ENCODE measurements at places on chromosomes 6 and 20. TPM values are rescaled to one million over a fixed set of nuclear protein-coding genes. Genes with fewer than 3 reads are reported as not detected.
A peak's percentile ranks its signal among the peaks of the same experiment; 100 is the strongest.

GRCh38 chr6:44041461-44042260 lies 85.6 kb downstream of the MRPL14 start:
- DNase-seq, result peak; percentile 100

DNA sequence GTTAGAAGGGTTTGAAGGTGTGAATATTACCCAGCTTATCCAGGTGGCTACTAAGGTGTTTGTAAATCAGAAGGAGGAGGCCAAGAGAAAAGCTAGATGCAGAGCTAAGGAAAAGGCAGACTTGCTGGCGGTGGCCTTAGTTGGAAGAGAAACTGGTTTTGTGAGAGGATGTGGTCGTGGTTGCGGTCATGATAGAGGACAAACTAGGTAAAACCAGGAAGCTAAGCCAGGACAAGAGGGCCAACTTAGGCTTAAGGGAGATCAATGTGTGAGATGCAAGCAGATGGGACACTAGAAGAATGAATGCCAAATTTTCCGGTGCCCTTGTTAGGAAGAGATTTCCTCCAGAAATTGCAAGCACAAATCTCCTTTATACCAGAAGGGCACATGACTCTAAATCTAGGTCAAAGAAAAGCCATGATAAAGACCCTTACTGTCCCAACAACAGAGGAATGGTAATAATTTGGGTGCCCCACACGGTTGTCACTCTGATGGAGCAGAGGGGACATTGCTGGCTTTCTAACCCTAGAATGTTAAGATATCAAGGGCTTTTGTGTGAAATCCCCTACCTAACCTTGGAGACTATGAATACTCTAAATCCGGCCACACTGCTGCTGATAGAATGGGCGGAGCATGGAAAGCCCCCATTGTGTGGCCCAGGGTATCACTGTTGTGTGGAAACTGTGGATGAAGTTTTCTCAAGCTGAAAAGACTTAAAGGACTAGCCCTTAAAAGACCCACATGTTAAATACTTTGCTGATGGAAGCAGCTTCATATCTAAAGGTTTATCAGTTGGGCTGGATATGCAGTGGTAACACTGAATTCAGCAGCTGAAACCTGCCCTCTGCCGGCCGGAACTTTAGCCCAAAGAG lies 7.8 kb downstream of the IL22RA2 start:
- peak; percentile 39 for DNase-seq

- no peak for DNase-seq
Measured at GRCh38 chr6:168195712-168196111, 116.7 kb upstream of the FRMD1 start.

DNA sequence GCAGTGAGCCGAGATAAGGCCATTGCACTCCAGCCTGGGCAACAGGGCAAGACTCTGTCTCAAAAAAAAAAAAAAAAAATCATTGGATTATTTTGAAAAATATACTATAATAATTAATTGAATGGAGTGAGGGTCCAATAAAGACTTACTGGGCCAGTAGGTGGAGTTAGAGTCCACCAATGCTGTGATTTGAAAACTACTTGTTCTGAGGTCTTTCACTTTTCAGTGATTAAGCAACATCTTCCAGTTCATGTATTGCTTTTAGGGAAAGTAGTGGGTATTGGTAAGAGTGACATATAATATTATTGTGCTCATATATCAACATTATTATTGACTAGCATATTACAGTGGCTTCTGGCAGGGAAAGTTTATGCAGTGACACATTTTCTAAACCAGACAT lies 530.3 kb downstream of the KHDRBS2 start:
- DNase-seq, result no peak

GRCh38 chr20:62219101-62219991 lies 732 bp downstream of the HRH3 start:
- DNase-seq, result no peak

DNA sequence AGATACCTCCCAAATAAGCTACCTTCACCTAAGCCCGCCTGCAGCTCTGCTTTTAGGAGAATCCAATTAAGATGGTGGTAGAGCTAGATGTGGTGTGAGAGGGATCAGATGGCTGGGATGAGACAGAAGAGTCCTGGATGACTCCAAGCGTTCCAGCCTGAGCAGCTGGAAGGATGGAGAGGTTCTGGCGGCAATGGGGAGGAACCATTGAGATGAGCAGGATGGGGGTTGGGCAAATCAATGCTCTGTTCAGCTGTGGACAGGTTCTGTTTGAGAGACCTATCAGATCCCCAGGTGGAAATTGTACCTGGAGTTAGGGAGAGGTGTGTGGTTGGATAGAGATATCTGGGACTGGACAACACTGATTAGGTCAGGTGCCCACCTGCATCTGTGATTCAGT lies 23.0 kb downstream of the PHACTR3 start:
- DNase-seq, result no peak

- DNase-seq, result no peak
Measured at GRCh38 chr6:163711615-163712565, 297.4 kb downstream of the QKI start.

DNA sequence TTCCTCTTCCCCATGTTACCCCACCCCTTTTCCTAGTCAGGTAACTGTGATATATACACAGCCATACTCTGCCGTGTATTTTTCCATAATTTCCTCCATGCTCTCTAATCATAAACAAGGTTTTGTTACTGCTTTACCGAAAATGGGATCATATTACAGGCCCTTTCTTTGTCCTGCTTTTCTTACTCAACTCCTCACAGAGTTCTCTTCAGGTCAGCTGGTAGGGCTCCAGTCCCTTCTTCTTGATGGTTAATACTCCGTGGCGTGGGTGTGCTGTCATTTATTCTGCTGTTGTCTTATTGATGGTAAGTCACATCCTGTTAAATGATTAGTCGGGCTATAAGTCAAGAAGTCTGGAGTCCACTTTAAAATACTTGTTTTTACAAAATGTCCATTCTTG lies 24.9 kb upstream of the PI16 start:
- no peak for DNase-seq

- DNase-seq, result no peak
Measured at GRCh38 chr20:32385541-32385940, 27.4 kb downstream of the ASXL1 start.

DNA sequence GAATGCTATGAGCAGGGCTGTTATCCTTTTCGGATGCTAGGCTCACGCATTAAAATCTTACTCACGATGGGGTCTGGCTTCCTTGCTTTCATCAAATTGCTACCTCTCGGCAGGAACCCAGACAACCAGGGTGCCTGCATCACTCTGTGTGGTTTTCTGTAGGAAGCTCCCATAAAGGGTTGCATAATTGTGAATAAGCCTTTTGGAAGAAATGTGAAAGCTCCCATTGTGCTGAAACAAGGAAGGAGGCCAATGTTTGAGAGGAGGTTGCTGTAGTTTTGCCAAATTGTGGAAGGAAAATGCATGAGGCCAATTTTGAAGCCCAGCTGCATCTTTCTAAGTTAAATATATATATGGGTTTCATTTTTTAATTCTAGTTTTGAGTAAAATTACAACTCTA lies 615.5 kb downstream of the C6orf118 start:
- DNase-seq, result peak; percentile 81

- DNase-seq, result no peak
Measured at GRCh38 chr6:33750244-33750991, 3.7 kb upstream of the IP6K3 start.

DNA sequence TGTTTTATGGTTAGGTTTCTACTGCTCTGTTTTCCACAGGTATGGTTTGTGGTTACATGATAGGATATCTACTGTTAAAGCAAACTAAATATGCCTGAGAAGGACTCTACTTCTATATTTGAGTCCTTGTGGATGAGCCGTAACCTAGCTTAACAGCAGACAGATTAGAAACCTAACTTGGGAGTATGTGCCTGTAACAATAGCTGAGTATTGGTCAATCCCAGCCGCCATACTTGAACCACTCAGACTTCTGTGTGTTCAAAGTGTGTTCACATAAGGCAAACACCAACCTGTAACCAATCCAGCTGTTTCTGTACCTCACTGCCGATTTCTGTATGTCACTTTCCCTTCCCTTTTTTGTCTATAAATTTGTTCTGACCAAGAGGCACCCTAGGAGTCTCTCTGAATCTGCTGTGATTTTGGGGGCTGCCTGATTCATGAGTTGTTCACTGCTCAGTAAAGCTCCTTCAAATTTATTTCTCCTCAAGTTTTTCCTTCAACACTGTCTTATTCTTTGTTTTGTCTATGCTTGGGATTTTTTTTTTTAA lies 37.1 kb downstream of the PHF3 start:
- DNase-seq, result no peak

GRCh38 chr6:7879980-7880717 lies 30.4 kb downstream of the TXNDC5 start:
- no peak for DNase-seq

GRCh38 chr6:3884007-3884745 lies 35.0 kb downstream of the FAM50B start:
- peak; percentile 76 for DNase-seq

DNA sequence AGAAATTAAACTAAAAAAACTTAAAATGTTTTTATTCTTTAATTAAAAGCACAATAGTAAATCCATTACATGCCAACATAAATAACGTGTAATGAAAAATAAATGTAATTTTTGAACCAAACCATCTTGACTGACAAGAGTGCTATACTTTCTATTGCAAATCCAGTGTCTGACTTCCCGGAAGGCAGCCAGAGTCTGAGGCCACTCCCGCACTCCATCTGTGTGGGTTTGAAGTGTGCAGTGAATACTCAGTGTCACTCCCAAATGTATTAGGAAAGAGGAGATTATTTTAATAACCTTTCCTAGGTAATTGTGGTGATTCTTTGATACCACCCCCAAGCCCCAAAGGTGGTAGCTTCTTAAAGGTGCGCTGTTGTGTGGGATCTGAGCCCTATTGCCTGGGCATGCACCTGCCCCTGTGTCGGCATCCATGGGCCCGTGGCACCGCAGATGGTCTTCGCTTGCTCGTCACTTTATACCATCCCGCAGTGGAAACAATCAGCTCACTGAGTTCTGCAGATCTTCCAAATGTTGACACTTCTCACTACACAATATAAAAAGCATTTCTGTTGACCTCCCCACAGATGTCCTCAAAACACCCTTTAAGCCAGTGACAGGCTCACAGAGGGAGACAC lies 391.2 kb downstream of the THBS2 start:
- DNase-seq, result no peak

- peak; percentile 45 for DNase-seq
Measured at GRCh38 chr6:64694356-64694755, 1012.7 kb downstream of the EYS start.

DNA sequence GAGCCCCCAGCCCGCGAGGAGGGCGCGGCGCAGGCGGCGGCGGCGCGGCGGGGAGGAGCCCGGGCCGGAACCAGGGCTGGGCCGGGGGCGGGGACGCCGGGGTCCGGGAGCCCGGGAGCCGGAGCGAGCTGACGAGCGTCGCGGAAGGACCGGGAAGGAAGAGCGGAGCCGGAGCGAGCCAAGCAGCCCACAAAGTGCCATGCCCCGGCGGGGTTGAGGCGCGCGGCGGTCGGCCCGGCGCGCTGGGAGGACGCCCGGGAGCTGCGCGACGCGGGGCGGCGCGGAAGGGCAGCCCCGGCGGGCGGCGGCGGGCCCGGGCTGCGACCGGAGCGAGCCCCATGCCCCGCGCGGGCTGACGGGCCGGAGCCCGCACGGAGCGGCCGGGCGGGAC lies 289 bp downstream of the FOXP4 start:
- DNase-seq, result no peak

GRCh38 chr6:10584607-10585006 lies 63.5 kb downstream of the GCNT2 start:
- no peak for DNase-seq

DNA sequence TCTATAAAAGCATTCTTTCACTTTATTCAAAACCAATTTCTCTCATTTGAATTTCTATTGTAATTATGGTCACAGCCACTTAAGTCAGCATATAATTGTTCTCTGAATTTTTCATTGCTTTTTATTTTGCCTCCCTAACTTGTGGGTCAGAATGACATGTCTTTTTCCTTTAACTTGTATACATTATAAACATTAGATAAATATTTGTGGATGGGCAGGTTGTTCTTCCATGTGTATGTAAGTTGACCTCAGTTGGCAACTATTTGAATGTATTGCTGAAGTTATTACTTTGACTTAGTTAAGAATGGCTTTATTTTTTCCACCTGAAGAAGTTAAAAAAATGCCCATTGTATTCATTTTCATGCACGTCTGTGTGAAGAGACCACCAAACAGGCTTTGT lies 83.0 kb upstream of the MAP3K7 start:
- no peak for DNase-seq

GRCh38 chr20:1457992-1458391 lies 8.7 kb downstream of the NSFL1C start:
- no peak for DNase-seq

The SIRPG gene
- 0.03 TPM for total RNA-seq

The HLA-DQB2 gene
- total RNA-seq, result not detected

The TXLNB gene
- total RNA-seq, result 0.40 TPM

The ADGB gene
- total RNA-seq, result not detected

The MAP3K5 gene
- total RNA-seq, result 5.4 TPM

The DUSP15 gene
- not detected for total RNA-seq
